ENCODE measurements at places on chromosomes 12 and 14.

DNA sequence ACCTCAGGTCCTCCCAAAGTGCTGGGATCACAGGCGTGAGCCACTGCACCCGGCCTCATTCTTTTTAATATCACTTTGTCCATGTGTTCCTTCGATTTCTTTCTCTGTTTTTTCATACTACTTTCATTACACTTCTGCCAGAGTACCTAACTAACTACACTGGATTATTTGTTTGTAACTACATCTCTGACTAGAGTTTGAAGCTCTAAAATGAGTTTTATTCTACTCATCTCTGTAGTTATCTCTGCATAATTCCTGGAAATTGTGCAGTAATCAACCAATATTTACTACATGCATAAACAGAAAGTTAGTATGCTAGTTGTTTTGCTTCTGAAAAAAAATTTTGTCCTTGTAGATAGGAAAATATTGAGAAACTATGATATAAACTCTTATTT lies 15.2 kb downstream of the KLRK1 start:
- DNase-seq = no peak

GRCh38 chr14:23661542-23661941 lies 25.4 kb downstream of the DHRS2 start:
- no peak for DNase-seq

DNA sequence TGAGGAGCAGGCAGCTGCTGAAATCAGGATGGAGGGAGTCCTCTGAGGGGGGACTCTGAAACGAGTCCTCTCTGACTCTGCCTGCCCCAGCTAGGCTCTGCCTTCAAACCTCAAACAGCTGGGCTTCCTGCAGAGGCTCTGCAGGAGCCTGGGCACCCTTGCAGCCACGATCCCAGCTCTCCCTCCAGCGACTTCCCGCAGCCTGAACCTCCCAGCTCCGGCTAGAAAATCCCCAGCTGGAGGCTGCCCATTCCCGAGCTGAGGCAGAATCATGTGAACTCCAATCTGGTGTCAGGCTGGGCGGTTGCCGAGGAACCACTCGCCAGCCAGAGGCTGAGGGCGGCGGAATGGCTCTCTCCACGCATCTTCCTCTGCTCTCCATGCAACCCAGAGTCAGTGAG lies at the start of gene GPR68:
Gene GPR68 (minus strand): TSS at position 204 of the 401 bp plus-strand sequence. CDS start 9,654 bp downstream, outside the sequence.
- DNase-seq = peak; percentile 81

DNA sequence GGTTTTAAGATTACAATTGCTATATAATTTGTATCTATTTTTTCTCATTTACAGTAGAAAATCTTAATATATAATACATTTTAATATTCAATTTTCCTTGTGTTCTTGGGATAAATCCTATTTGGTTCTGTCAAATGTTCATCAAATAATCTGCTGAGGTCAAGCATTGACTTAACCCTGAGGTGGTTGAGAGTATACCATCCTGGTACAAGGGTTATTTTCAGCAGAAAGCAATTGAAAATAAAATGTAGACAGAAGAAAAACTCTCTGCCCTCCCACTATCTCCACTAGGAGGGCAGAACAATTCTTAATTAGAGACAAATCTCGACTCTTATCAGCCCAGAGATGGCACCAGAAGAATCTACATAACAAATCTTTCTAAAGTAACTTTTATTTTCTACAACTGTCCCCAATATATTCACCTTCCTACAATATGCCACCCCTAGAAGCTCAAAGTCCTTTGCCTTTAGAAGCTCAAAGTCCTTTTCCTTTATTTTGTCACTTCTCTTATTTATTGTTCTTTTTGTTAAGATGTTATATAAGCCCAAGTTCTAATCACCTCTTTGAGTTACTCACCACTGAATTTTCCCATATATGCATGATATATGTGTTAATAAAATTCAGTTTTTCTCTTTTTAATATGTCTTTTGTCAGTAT lies 57.9 kb upstream of the ERGIC2 start:
- no peak for DNase-seq

DNA sequence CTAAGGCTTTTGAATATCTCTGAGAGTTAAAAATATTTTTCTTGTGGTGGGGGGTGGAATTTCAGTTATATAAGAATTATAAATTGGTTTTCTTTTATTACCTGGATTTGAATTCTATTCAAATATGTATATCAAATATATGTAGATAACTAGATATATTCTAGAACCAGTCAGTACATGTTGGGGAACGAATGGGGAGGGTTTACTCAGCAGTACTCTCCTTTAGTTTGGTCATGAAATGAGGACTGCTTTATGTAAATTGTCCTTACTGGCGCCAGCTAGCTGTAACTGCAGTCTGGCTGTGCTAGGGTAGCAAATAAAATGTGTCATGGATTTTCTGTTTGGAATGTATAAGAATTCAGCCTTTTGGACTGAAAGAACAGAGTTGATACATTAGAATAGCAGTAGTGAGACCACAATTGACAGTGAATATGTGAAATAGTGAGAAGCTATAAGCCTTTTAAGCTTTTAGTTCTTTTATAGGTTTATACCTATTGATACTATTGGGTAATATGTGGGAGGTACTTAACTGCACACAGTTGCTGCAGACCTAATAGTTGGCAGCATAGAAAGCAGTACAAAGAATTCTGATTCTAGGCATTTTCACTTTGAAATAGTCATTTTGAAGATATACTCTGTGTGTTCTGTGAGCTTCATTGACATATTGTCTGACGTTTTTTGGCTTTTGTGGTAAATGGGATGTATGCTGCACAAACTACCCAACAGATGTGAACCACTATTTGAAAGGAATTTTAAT lies 29.0 kb downstream of the ATF7IP start:
- no peak for DNase-seq

DNA sequence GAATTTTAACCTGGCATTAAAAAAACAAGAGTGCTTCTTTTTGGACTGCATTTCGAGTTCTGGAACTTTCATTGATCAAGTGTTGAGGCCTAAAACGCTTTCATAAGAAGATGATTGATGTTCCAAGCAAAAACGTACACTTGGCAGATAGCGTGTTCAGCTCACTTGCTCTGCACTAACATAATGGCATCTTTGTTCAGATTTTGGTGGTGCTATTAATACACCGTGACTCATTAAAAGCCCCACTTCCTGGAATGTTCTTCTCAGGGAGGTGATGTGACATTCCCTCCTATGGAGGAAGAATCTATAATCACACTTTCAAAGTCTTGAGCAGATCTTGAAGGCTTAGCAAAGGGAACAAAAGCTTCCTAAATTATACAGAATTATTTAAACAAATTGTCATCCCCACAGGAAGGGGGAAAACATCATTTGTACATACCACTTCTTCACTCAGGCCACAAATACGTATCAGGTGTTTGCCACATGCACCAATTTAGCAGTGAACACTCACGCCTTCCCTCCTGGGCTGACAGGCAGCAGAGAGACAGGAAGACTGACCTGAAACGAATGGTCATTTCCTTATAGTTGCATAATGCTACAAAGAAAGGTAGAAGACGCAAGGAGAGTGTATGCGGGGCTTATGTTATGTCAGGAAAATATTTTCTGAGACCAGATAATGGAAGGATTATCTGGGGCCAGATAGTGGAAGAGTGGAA lies 15.4 kb downstream of the HSP90AA1 start:
- DNase-seq = no peak

DNA sequence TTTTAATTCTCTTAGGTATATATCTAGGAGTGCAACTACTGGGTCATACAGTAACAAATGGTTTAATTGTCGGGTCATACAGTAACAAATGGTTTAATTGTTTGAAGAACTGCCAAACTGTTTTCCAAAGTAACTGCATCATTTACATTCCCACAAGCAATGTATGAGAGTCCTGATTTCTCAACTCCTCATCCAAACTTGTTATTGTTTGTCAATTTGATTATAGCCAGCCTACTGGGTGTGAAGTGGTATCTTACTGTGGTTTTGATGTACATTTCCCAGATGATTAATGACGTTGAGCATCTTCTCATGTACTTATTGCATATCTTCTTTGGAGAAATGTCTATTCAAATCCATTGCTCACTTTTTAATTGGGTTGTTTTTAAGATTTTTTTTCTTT lies 67.6 kb upstream of the CFL2 start:
- no peak for DNase-seq

GRCh38 chr14:85172290-85172689 lies 357.7 kb upstream of the FLRT2 start:
- no peak for DNase-seq

- DNase-seq = no peak
Measured at GRCh38 chr12:53219292-53219955, 12.4 kb upstream of the ITGB7 start.

DNA sequence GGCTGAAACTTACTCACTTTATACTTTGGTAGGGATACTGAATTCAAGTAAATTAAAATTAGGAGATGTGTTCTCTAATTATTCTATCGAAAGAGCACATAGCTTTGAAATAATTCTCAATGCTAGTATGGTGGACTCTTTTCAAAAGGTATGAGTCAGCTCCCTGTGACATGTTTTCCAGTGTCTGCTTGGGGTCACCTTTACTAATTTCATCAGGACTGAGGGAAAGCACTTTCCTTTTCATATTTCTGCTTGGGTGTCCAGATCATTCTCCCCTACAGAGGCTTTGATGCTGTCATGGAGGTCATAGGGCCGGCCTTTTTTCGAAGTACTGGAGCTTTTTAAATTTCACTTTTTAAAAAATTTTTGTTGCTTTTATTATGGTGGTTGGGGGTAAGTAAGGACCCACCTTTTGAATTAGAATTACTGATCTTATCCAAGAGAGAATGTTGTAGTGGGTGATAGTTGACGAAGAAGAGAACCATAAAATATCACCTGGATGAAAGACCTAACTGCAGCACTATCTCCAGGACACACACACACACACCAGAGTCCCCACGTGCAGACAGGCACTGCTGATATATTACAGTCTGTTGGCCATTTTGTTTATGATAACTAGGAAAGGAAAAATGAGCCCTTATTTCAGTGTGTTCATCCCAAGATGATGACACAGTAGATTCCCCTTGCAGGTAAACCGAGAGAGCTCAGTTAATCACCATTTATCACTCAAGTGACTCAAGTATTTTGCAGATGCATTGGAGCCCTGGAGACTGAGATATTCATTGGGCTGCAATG lies 558.6 kb downstream of the DIO2 start:
- no peak for DNase-seq

DNA sequence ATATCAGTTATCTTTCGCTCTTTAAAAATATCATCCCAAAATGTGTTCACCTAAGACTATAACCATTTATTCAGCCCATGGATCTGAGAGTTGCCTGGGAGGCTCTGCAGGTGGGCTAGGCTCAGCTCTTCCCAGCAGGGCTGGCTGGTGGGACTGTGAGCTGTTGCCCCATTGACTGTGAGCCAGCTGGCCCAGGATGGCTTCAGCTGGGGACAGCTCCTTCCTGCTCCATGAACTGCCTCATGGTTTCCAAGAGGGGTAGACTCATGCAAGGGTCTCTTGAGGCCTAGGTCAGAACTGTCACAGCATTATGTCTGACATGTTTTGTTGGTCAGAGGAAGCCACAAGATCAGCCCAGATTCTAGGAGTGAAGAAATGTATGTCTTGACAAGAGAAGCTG lies 114.1 kb upstream of the E2F7 start:
- DNase-seq = no peak

GRCh38 chr14:61287196-61287595 lies 6.1 kb upstream of the TMEM30B start:
- DNase-seq = no peak

DNA sequence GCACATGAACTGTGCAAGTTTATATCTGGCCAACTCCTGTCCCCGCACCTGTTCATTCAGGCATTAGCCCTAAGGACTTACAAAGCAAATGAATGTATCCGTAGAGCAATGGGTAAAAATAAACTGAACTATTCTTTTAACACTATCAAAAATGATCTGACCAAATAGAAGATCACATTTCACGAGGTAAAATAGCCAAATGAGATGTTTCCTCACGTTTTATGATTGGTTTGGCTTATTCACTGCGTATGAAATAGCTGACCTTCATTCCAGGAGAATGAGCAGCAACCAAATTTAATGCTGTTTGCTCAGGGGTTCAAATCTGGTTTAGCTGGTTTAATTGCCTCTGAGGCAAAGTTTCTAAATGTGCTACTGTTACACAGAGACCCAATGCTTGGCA lies 216.0 kb upstream of the EEA1 start:
- no peak for DNase-seq

DNA sequence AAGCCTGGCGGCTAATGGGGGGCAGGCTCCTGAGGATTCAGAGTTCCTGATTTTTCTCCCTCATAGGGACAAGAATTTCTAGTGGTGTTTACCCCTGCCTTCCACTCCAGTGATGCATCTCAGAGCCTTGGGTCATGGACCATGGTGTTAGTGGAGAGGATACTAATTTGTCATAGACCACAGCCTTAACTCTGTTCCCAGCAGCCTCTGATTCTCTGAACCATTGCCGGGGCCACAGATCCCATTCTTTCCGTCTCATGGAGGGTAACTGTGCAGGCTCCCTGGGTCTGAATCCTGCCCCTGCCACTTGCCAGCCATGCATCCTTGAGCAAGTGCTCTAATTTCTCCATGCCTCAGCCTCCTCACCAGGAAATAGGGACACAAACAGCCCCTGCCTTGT lies 55.1 kb downstream of the RPH3A start:
- DNase-seq = no peak

DNA sequence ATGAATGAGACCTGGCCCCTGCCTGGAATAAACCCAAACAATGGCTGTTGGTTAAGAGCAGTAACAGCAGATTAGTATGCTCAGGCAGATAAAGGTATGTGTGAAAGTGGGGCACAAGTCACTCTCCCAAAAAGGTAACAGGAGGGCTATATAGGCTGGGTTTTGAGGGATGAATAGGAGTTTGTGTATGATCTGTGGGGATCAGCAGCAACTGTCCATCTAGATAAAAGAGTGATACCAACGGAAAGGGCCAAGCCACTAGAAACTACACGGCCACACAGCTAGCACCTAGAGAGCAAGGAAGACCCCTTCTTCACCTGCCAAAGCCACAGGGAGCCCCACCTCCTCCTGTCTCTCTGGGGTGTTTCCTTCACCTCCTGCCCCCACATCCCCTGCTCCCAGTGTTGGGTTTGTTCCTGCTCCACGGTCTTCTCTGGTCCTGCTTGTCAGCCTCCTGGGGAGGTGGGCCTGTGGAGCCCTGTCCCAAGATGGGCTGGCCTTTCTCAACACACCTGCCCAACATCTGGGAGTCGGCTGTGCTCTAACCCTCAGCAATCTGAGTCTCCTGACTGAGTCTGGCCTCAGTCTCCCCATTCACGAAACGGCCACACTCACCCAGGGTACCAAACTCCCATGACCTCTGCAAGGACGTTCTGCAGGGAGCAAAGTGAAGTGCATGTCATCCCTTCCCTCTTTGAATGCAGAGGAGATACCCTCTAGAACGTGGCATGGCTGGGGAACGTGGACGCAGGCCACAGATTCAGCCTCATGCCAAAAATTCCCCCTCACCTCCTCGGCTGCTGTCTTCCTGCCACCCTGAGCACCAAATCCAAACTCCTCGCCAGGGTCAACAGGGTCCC lies 108.2 kb downstream of the NCOR2 start:
- DNase-seq = no peak
